ENCODE measurements at places on chromosomes 13 and 19. TPM values are rescaled to one million over a fixed set of nuclear protein-coding genes. Genes with fewer than 3 reads are reported as not detected.

DNA sequence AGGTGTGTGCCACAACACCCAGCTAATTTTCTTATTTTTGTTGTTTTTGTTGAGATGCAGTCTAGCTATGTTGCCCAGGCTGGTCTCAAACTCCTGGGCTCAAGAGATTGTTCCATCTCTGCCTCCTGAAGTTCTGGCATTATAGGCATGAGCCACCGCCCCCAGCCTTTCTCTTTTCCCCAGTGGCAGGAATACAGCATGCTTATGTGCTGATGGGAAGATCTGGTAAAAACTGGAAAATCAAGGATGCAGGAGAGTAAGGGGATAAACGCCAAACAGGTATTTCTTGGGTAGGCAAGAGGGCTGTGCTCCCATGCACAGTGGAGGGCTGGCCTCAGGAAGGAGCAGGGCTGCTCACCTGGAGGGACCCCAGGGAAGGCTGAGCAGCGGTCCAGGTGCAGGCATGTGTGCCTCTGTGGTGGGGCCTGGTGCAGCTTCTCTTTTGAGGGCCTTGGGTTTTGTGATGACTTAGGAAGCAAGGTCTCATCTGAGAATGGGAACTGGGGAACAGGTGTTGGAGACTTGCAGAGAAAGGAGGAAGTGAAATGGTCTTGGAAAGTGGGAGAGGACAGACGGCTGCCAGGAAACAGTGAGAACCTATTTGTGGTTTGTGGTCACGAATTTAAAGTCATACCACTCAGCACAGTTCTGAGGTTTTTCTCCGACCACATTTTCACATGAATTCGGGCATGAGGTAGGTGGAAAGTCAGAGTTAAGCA lies 106.5 kb downstream of the TEX26 start:
- no peak for DNase-seq

- DNase-seq, result no peak
These were observed 16.3 kb upstream of the IGSF23 start for GRCh38 chr19:44597131-44597491.

GRCh38 chr13:110149036-110149435 lies 157.9 kb downstream of the COL4A1 start:
- no peak for DNase-seq

DNA sequence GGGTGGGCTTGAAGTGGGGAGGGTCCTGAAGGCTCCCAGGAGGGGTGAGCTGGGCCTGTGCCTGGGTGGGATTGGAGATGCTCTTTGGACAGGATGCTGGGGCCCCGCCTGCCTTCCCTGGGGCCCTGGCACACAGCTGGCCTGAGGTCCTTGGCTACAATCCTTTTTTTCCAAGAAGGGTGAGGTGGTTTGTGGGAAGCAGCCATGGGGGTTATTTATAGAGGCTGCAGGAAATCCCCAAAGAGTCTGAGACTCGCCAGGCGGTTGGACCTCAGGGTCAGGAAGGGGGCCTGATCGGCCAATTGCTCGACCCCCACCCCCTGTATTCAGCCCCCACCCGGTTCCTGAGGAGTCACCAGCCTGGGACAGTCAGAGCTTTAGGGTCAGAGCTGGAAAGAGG lies 10.0 kb downstream of the GTPBP3 start:
- peak; percentile 33 for DNase-seq

- DNase-seq, result no peak
These were observed 23.0 kb downstream of the FAM216B start for GRCh38 chr13:42804244-42804874.

- no peak for DNase-seq
These were observed 30.3 kb downstream of the LAMP1 start for GRCh38 chr13:113327391-113327765.

DNA sequence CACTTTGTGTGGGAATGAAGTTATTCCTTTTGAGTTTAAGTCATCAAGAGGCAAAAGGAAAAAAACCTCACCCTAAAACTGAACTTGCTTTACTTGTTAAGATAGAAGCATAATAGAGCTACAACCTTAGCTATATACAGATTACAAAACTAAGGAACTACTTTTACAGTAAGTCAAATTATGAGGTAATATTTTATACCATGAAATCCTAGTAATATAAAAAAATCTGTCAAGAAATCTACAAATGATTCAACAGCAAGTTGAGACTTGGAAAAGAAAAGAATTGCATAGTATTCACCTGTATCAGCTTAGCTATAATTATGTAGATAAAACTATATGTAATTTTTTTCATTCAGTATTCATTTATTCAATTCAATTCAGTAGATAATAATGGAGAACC lies 335.3 kb downstream of the KLF5 start:
- no peak for DNase-seq

- no peak for DNase-seq
These were observed 15.8 kb downstream of the DGKH start for GRCh38 chr13:42064259-42064658.

DNA sequence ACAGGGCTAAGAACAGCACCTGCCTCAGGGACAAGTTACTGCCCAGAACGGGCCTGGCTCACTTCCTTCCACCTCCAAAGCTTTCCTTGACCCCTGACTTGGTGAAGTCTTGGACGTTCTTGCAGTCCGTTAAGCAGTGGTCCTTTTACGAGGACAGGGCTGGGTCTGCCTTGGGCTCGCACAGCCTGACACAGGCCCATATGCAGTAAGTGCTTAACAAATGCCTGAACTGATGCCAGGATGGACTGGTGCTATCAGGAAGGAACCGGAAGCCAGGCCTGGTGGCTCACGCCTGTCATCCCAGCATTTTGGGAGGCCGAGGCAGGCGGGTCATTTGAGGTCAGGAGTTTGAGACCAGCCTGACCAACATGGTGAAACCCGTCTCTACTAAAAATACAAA lies 1.8 kb upstream of the PLK5 start:
- no peak for DNase-seq

GRCh38 chr13:90798381-90798780 lies 549.1 kb upstream of the MIR17HG start:
- DNase-seq, result no peak

- DNase-seq, result peak; percentile 71
These were observed 4.0 kb downstream of the TPGS1 start for GRCh38 chr19:511101-511851.

GRCh38 chr13:42355092-42355485 lies 83.1 kb downstream of the AKAP11 start:
- DNase-seq, result no peak

DNA sequence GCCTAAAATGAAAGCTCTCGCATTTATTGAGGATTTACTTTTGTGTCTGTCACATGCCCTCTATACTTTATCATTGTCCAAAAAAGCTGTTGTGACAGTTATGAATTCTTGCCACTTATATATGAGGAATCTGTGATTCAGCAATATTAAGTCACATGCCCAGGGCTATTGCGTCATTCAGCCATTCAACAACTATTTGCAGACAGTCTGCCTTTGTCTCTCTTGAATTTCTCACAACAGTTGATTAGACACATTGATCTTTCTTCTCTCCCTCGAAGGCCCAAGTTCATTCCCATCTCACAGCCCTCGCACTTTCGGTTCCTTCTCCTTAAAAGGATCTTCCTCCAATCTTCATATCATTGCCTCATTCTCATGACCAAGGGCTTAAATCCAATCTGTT lies 342.6 kb downstream of the MZT1 start:
- DNase-seq, result no peak

ZSCAN4 gene
- not detected for total RNA-seq

LILRB5 gene
- 5.5 TPM for total RNA-seq

Measured in umbilical cord (tissue), 2 donors.